ENCODE measurements at places on chromosomes 7 and 10.

DNA sequence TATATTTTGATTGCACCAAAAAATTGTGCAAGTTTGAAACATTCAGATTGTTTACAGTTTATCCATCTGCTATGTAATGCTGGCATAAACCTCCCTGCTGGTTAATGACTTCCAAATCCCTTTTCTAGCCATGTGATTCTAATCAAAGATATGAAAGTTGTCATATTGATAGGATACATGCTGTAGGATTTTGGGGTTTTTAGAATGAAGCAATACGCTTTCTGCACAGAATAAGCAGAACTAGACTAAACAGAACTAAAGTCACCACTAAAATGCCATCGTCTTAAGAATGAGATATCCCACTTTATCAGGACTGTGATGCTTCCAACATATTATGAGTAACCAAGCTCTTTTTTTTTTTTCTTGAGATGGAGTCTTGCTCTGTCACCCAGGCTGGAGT lies 856 bp downstream of the SSMEM1 start:
- DNase-seq = no peak

- no peak for DNase-seq
These were observed 38.7 kb downstream of the GNA12 start for GRCh38 chr7:2805213-2805944.

- no peak for DNase-seq
These were observed 53.9 kb downstream of the SEMA3D start for GRCh38 chr7:85133006-85133405.

GRCh38 chr7:123305840-123306375 lies 106.1 kb upstream of the SLC13A1 start:
- DNase-seq = no peak

- no peak for DNase-seq
These were observed 22.4 kb downstream of the DPYSL4 start for GRCh38 chr10:132209130-132209529.

- DNase-seq = no peak
These were observed 180.6 kb upstream of the AGR3 start for GRCh38 chr7:17062151-17063044.

DNA sequence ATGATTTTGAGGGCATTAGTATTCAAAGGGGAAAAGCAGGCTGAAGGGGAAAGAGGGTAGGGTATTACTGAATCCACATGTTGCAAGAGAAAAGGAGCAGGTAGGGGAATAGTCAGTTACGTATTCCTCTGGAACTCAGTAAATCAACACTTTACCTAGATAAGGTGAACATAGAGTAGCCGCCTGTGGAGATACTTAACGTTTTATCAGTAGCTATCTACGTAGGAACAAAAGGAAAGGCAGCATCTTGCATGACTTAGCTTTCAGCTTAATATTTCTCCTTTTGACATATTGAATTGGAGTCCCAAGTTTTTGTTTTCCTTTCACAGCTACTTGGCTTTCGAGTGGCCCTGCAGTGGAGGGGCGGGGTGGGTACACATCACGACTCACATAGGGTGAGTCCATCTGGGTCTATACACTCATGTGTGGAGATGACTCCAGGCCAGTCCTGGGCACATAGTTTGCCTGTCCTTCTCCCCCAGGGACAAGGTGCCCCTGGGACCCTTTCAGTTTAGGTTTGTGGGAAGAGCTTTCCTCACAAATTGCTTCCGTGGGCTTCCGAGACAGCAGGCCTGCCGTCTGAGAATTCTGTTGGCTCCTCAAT lies 48.1 kb downstream of the CCNY start:
- no peak for DNase-seq

DNA sequence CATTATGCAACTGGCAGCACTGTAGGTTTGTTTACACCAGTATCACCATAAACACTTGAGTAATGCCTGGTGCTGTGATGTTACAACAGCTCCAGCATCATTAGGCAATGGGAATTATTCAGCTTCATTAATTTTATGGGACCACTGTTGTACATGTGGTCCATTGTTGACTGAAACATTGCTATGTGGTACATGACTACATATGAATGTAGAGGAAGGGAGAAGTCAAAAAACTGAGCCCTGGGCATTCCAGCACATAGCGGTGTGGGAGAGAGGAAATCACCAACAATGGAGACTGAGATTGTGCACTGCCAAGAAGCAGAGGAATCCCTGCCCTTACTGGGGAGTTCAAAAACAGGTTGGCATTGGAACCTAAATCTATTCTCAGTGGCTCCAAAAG lies 89.0 kb downstream of the TRIM24 start:
- DNase-seq = no peak

- no peak for DNase-seq
These were observed 88.4 kb upstream of the SMNDC1 start for GRCh38 chr10:110392868-110393740.

DNA sequence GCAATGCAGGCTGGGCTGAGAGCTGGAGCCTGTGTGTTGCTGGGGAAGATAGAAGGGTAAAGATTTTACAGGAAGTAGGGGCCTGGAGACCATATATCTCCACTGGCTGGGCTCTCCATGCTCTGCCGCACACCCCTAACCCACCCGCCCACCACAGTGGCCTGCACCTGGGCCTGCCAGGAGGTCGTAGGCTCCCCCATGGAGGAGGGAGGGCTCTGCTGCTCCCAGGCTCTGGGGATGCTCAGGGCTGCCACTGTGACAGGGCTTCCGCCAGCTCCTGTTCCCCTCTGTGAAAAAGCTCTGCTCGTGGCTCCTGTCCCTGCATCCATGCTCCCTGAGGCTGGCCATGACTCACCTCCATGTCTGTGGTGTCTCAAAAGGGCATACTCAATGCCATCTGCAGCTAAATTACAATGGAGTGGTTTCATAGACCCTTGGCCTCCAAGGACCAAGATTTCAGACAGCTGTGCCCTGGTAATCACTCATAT lies 106.0 kb downstream of the CXCL12 start:
- no peak for DNase-seq

DNA sequence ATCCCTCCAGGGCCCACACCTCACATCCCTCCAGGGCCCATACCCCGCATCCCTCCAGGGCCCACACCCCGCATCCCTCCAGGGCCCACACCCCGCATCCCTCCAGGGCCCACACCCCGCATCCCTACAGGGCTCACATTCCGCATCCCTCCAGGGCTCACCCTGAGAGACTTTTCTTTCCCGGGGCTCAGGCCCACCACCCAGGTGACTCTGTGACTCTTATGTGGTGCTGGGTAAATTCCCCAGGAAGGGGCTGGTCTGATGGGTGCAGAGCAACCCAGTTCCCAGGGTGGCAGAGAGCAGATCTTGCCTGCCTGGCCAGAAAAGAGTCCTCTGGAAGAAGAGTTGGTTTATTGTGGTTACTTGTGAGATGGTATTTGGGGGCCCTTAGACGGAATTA lies 290.7 kb downstream of the TCERG1L start:
- no peak for DNase-seq
